Stimulated activated naive CD8-positive, alpha-beta T cell treated with anti-CD3 and anti-CD28 coated beads, Interleukin-15, Interleukin-2, amounts not matched to agents 100 U/mL and 50 U/mL, for 24 hours (primary cell): ENCODE measurements at places on chromosomes 1 and 21.

- no peak for DNase-seq
Observed at GRCh38 chr1:54172614-54173599, 20.1 kb upstream of the CDCP2 start.

DNA sequence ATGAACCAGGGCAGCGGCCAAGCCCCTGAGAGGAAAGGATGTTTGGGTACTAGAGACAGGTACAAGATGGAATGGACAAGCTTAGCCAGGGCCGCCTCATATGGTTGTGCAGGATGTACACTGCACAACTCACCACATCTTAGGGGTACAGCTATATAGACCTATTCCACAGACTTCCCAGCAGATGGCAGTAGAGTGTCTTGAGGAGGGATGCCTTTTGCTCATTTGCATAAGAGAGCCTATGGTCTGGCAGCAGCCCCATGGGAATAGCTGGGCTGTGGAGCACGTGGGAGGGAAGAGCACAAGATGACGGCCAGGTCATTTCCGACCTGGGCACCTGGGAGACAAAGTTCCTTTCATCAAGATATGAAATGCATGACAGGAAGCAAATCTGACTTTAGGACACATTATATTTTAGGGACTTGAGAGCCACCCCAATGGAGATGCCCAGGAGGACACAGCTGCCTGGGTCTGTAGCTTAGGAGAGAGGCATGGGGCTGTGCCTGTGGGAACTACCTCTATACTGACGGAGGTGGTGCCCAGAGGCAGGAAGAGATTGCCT is 215.5 kb downstream of the KCNJ6 start:
- no peak for DNase-seq

DNA sequence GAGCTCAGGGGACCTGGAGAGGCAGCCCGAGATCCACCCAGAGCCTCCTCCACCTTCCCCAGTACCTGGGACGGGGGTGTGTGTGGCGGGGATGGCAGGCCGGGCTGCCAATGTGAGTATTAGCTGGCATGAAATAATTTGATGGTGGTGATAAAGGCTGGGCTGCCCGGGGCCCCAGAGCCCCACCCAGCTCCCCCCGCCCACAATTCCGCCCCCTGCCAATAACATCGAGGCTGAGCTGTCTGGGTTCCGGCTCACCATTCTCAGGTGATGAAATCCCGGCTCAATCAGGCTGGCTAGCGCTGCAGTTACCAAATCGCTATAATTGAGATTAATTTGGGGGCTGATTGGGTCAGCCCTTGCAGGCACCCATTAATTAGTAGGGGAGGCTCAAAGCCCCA is 103.8 kb upstream of the CASZ1 start:
- no peak for DNase-seq

GRCh38 chr1:39489567-39490239 is 1.7 kb upstream of the BMP8A start:
- no peak for DNase-seq
